HepG2 (cell line): ENCODE measurements at places on chromosomes 1 and 21.

GRCh38 chr1:219875860-219876259 lies 52.5 kb downstream of the SLC30A10 start:
- no peak for DNase-seq

DNA sequence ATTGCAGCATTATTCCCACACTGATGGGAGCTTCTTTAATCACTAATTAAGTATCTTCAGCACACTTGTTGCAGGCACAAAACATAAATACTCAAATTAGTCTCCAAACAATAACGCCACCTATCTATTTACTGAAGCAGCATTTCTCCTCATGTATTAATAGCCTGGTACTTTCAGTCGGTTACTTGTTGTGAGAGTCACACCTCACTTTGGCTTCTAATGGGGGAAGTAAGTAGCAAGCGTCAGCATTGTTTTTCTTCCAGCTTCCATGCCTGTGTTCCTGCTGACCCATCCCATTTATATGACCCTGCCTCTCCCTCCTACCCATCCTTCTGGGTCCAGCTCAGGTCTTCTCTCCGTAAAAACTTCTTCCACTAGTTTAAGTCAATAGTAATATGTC lies 31.9 kb upstream of the DENND1B start:
- no peak for DNase-seq

DNA sequence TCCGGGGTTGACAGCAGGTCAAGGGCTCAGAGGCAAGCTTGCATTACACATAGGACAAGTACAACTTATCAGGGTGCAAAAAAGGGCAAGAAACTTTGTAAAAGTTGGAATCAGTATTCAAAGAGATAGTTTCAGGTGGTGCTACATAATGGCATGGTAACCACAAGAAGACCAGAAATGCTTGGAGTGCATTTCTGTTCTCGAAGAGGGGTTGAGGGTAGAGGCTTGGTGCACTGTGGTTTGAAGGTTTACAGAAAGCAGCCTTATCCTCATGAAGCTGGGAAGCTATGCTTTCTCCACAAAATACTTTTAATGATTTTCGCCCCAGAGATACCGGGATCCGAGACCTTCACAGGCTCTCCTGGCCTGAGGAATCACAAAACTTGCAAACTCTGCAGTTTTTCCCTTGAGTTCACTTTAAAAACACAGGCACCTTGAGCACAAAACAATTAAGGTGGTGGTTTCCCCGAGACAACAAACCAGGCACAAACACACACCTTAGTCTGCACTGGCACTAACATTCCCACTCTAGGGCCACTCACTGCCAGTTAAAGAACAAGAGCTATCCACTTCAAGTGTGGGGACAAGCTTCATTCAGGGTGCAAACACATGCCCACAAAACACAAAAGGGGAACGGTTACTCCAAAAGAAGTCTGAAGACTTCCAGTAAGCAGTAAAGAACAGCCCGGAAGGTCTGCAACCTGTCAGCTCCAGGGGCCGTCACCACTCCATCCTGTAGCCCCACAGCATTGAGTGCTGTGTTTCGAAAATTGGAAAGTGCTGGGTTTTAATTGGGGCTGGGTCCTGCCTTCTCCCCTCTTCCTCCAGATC lies 29.8 kb upstream of the NFIA start:
- no peak for DNase-seq

- DNase-seq = no peak
Measured at GRCh38 chr1:2559509-2560298, 3.5 kb downstream of the TNFRSF14 start.

- no peak for DNase-seq
Measured at GRCh38 chr1:62356257-62356835, 37.1 kb upstream of the KANK4 start.

- no peak for DNase-seq
Measured at GRCh38 chr1:38872401-38873026, 634 bp downstream of the MYCBP start.

GRCh38 chr1:4561205-4561604 lies 93.2 kb upstream of the AJAP1 start:
- DNase-seq = no peak

GRCh38 chr1:3711780-3712451 lies 40.3 kb upstream of the CCDC27 start:
- no peak for DNase-seq

DNA sequence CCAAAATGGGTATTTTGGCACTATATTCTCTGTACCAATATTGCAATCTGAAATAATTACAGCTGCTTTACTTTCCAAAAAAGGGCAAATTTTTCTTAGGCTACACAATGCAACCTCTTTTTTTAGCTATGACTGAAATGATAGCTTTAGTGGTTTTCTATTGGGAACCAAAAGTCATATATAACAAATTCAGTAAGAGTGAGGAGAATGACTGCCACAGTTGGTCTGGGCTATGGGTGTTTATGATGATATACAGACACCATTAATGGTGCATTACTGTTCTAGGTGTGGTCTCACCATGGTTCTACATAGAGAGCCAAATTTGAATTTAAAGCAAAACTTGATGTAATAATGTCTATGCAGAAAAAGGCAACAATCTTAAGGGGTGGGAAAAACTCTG lies 72.3 kb upstream of the PTBP2 start:
- no peak for DNase-seq

DNA sequence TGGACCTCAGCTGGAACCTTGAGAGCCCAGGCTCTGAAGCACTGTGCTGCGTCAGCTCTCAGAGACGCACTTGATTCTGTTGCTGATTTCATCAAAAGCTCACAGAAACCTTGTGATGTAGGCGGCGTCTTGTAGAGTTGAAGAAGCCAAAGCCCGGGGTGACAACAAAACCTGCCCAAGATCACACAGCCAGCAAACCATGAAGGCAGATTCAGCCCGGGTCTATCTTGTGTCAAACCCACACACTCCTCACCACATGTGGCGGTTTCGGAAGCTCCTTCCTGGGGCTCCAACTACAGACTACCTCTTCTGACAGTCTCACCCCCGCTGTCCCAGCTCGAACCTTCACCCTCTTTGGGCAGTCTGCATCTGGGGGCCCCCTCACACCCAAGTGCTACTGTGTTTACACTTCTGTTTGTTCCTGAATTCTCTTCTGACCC lies 50.4 kb downstream of the TENT5C start:
- no peak for DNase-seq

DNA sequence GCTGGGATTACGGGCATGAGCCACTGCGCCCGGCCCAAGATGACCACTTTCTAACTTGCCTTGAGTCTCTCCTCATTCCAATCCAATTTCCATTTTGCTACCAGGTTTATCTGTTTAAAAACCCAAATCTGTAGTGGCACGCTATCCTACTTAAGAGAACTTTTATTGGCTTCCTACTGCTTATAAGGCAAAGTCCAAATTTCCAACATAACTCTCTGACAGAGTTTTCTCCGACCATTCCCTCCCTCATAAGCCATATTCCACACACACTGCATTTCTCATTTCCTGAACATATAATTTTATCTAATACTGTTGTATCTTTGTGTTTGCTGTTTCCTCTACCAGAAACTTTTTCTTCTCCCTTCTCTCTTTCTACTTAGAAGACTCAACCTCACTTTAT lies 15.3 kb downstream of the SF3A3 start:
- DNase-seq = no peak

GRCh38 chr1:93443454-93443853 lies 4.5 kb upstream of the FNBP1L start:
- DNase-seq = no peak

DNA sequence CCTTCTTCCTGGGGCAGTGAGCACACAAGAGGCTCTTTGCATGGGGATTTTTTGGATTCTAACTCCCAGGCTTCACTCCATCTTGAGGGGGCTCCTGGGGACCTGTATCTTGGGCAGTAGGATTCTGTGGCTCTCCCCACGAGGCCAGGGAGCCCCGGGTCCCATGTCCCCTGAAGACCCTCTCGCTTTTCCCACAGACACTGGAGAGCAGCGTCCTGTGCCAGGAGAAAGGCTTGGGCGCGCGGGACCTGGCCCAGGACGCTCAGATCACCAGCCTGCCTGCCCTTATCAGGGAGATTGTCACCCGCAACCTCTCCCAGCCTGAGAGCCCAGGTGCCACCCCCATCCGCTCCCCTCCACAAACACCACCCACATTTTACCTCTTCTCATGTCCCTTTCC lies 735 bp downstream of the CROCC start:
- no peak for DNase-seq

GRCh38 chr1:12458571-12458970 lies 159.4 kb downstream of the DHRS3 start:
- DNase-seq = no peak

DNA sequence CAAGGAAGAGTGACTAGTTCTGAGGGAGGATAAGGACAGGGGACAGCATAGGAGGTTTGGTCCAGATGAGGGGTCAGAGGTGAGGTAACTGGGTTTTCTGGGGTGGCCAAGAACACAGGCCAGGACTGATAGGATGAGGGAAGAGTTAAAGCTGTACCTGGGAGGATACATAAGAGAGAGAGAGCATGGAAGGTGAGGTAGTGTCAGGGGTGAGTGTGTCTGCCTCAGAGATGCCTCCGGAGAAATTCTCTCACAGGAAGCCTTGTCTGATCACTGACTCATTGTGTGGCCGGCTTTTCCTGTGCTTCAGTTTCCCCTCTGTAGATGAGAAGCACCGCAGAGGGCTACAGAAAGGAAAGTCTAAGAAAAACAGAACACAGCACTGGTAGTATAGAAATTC lies 40.2 kb downstream of the FASLG start:
- no peak for DNase-seq

- no peak for DNase-seq
Measured at GRCh38 chr1:13723810-13724209, 23.8 kb downstream of the PRDM2 start.
